Forelimb muscle (tissue), 1 donor: ENCODE measurements at places on chromosomes 2 and 18. TPM values are rescaled to one million over a fixed set of nuclear protein-coding genes. Genes with fewer than 3 reads are reported as not detected.

GRCh38 chr18:8045160-8045883, 478.2 kb downstream of the PTPRM start:
- DNase-seq: no peak

DNA sequence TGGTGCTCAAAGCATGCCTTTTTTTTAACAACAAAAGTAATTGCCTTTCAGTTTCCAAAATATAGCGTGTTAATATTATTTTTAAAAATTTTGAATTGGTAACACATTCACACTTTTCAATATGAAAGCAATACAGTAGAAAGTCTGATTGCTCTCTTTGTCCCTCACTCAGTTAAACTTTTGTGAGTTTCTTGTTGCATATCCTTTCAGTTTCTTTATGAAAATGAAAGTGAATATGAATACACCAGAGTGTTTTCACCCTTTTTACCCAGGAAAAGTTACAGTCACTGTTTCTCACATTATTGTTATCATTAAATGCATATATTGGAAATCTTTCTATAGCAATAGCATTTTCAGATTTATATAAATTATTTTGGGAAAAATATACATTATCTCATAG, 377.4 kb upstream of the CRIM1 start:
- no peak for DNase-seq

- no peak for DNase-seq
Measured at GRCh38 chr2:23547725-23548124, 162.7 kb downstream of the KLHL29 start.

Gene DOK6
- 3.5 TPM for polyA plus RNA-seq
